ENCODE measurements at places on chromosomes 5 and 9.

- no peak for DNase-seq
Observed at GRCh38 chr9:114112778-114113584, 13.9 kb upstream of the KIF12 start.

- no peak for DNase-seq
Observed at GRCh38 chr9:134180786-134181647, 16.7 kb upstream of the RNU6ATAC start.

GRCh38 chr9:134575901-134576176 lies 65.8 kb upstream of the COL5A1 start:
- DNase-seq = no peak

GRCh38 chr9:71962328-71962727 lies 50.9 kb downstream of the C9orf85 start:
- DNase-seq = no peak

DNA sequence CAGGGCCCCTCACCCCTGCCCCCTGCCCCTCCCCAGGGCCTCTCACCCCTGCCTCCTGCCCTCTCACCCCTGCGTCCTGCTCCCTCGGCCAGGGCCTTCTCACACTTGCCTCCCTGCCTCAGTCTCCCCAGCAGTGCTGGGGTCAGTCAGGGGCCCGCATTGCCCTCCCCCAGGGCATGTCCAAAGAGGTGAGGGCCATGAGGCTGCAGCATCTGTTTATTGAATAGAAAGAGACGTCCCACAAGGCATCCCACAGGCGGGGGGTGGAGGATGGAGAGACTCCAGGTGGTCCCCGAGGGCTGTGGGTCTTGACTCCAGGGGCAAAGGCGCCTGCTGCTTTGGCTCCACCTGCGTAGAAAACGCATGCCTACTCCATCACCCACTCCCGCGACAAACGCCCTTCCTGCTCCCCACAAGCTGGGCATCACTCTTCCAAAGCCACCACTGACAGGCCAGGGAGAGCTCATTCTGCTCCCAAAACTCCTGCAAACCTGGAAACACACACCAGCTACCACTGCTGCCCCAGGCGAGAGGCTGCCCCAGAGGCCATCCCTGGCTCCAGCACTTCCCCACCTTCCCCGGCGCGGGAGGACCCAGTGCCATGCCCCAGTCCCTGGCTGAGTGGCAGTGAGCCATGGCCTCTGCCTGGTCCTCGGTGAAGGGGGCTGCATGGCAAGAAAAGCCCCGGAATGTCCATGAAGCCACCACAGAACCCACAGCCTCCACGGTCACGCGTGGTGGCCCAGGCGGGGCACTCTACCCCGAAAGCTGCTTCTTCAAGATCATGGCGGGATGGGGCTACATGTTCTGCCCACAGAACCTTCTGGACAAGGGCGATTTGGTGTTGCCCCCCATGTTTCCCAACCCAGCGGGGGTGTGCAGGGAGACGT lies 1.6 kb upstream of the LCN8 start:
- DNase-seq = no peak

- DNase-seq = no peak
Observed at GRCh38 chr9:22124263-22125011, 115.3 kb upstream of the CDKN2B start.
